Activated T-helper 17 cell treated with anti-CD3 and anti-CD28 coated beads, Interleukin-2, amount 50 U/mL, for 72 hours (primary cell): ENCODE measurements at places on chromosomes 1 and 21. TPM values are rescaled to one million over a fixed set of nuclear protein-coding genes. Genes with fewer than 3 reads are reported as not detected.

DNA sequence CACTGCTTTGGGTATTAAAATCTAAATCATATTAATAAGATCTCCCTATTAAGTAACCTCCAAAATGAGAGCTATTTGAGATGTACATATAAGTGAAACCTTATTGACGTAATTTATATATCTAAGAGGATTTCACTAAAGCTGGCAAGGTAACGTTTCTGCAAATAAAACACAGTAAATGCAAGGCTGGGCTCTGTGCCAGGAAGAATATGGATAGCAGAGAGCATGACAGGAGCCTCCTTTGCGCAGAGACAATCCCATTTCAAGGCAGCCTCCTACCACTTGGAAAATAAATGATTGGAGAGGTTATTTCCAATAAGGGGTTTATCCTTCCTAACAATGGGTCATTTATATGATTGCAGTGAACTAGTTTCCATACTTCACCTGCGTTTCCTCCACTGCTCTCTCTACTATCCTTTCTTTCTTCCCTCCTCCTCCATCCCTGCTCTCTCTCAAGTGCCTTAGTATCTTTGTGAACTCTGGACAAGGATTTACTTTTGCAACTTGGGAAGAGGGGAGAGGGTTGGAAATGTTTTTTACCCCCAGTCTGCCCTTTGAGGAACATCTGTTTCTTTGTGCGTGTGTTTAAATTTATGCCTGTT is 3.0 kb upstream of the NFIA start:
- ATAC-seq: no peak

GRCh38 chr1:154533952-154534844 is 24.3 kb downstream of the UBE2Q1 start:
- no peak for ATAC-seq

DNA sequence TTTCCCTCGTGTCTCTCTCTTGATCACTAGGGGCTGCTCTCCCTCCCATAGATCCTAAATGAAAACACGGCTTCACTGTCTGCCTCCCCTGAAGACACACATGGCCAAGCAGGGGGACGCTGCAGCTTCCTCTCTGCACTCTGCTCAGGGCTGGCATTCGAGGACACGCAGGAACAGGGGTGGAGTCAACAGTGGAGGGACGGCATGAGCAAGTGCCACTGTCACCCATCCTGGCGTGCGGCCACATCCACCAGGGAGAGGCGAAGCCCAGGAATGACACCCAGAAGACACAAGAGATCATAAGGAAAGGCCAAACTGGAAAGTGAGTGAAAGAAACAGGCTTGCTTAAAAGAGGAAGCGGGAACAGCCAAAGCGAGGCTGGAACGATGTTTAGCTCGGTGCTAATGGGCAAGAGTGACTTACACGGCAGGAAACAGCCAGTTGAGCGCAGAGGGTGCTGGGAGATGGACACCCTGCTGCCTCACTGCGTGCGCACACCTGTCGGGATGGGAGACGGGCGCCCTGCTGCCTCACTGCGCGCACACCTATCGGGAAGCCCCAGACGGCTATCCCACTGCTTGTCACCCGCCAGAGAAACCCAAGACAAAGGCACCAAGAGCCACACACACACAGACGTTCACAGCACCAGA is 13.6 kb upstream of the C1QTNF12 start:
- no peak for ATAC-seq

DNA sequence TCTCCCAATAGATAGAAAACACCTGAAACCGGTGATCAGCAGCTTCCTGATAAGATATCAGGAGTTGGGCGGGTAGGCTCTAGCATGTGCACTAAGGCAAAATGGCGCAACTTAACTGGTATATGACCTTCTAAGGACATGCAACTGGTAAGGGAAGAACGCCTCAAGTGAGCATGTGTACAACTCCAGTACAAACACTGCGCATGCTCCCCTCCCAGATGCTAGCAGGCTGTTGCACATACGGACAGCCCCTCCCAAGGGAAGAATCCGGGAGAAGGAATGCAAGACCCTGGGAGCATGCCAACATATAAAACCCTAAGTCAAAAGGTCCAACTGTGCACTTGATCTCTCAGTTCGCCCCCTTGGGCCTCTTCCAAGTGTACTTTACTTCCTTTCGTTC is 110.8 kb downstream of the TSEN15 start:
- no peak for ATAC-seq

Gene KANK4
- total RNA-seq: not detected

- no peak for ATAC-seq
Observed at GRCh38 chr1:7339953-7340352, 431.1 kb upstream of the VAMP3 start.

- ATAC-seq: no peak
Observed at GRCh38 chr1:96072021-96072420, 649.6 kb upstream of the PTBP2 start.

- ATAC-seq: no peak
Observed at GRCh38 chr1:40768146-40768990, 15.2 kb upstream of the KCNQ4 start.

- ATAC-seq: no peak
Observed at GRCh38 chr1:70475023-70475422, 64.0 kb downstream of the CTH start.

GRCh38 chr1:33872683-33873082 is 8.8 kb downstream of the HMGB4 start:
- no peak for ATAC-seq

DNA sequence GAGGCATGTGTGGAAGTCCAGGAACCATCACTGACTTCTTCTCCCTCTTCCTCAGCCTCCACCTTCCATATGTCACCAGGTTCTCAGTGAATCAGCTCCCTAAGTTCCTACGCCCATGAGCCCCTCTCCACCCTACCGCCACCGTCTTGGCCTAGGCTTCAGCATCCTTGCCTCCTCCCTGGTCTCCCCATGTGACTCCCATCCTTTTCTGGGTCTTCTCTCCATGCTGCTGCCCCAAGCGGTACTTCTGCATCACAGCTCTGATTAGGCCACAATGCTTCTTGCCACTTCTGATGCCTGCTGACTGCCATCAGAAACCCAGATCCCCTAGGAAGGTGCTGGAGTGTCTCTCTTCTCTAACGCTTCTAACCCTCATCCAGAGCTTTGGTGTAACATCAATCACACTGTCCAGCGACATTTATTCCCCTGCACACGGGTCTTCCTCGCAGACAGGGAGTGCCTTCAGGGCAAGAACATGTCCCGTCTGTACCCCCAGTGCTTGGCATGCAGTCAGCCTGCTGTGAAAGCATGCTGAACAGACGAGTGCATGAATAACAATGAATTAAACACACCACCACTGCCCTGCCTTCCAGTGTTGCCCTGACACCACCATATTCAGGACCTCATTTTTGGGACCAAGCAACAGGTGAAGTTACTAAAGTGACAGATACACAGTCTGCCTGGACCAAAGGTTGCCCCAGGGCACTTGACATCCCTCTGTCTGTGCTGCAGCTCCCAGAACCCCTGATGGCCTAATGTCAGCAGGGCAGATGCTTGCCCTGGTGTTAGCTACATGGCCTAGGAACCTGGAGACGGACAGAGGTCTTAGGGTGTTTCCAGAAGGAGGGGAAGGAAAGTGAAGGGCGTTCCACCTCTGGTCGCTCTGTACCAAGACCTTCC is 158.7 kb upstream of the EDN2 start:
- ATAC-seq: no peak

Gene GUCA2A
- total RNA-seq: not detected

GRCh38 chr1:240784776-240785175 is 172.8 kb upstream of the GREM2 start:
- no peak for ATAC-seq

Gene ADCY10
- total RNA-seq: 0.98 TPM

DNA sequence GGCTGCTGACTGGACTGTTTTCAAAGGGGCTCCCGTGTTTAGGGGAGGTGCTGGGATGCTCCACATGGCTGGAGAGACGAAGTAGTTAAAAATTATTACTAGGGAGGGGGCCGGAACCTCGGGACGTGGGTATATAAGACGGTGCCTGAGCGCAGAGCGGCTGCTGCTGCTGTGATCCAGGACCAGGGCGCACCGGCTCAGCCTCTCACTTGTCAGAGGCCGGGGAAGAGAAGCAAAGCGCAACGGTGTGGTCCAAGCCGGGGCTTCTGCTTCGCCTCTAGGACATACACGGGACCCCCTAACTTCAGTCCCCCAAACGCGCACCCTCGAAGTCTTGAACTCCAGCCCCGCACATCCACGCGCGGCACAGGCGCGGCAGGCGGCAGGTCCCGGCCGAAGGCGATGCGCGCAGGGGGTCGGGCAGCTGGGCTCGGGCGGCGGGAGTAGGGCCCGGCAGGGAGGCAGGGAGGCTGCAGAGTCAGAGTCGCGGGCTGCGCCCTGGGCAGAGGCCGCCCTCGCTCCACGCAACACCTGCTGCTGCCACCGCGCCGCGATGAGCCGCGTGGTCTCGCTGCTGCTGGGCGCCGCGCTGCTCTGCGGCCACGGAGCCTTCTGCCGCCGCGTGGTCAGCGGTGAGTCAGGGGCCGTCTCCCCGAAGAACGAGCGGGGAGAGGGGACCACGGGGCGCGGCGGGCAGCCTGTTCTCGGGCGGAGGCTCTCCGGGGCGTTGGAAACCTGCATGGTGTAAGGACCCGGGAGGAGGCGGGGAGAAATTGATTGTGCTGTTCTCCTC is at the start of gene CHODL:
Gene CHODL (plus strand): TSS at position 163 of the 793 bp plus-strand sequence. CDS start 391 bp downstream, at position 554.
- ATAC-seq: no peak

GRCh38 chr1:116986421-116987255 is 14.9 kb upstream of the CD101 start:
- peak; percentile 72 for ATAC-seq

Gene FLG2
- total RNA-seq: not detected

Gene PWP2
- total RNA-seq: 40.4 TPM

Gene CSMD2
- not detected for total RNA-seq

DNA sequence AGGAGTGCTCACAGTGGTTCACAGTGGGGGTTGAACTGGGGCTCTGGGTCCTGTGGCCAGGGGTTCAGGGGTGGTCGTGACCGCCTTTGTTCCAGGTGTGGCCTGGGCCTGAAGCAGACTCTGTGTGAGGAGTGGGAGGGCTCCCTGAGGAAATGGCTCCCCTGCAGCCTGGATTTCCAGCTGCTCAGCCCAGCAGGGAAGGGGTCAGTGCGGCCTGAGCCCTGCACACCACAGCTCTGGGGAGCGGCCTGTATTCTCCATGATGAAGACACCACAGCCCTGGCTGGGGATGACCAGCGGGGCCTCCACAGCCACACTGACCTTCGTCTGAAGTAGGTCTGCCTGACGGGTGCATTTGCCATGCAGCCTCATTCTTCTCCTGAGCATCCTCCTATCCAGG is 16.7 kb downstream of the PYCR2 start:
- ATAC-seq: no peak

- ATAC-seq: no peak
Observed at GRCh38 chr1:11498956-11499594, 20.1 kb downstream of the DISP3 start.

Gene KRTAP19-2
- not detected for total RNA-seq

DNA sequence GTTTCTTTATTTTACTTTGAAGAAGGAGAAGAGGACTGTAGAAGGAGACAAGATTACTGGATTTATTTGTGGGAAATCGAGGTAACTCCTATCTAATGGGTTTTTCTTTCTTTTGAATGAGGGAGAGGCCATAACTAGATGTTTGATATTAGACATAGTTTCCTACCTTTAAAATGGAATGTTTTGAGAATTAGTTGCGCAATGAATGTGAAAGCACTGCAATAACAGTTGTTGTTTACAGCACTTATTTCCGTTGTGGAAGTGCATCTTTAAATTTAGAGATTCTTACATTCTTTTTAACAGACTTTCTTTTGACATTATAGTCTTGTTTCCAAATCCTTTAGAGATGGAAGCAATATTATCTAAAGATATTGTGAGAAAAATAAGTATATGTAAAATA is 229.0 kb downstream of the SRGAP2C start:
- ATAC-seq: no peak
